ENCODE measurements at places on chromosomes 6 and 20. TPM values are rescaled to one million over a fixed set of nuclear protein-coding genes. Genes with fewer than 3 reads are reported as not detected.
A peak's percentile ranks its signal among the peaks of the same experiment; 100 is the strongest.

- DNase-seq, result no peak
Measured at GRCh38 chr6:70171236-70171635, 131.6 kb downstream of the COL9A1 start.

GRCh38 chr6:45838996-45839395, 176.7 kb downstream of the CLIC5 start:
- no peak for DNase-seq

Gene CST5
- total RNA-seq, result not detected

DNA sequence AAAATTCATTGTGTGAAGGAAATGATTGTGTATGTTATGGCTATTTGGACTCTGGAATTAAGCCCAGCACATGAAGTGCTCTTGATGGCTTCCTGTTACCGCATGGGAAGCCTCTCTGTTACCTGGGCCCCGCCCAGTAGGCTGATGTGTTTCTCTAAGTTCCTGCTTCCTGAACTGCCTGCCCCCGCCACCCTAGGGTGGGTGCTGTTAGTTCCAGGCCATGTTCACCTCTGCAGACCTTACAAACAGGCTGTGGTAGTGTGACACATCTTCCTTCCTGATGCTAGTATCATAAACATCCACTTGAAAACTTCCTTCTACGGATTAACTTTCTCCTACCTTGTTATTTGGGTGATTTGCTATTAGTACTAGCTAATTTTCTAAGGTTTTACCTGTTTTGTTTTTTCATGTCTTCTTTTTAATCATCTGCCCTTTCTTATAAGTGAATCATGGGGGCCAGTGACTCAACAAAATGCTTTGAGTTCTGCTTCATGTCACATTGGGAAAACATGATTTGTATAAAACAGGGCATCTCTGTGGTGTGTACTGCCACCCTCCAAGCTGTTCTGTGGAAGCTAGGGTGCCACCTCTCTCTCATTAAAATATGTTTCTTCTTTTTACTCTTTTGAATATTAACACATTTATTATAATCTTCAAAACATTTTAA, 40.6 kb downstream of the SH3BGRL2 start:
- peak; percentile 58 for DNase-seq

Gene SYNJ2
- 5.7 TPM for total RNA-seq

Gene MGME1
- total RNA-seq, result 10.1 TPM

GRCh38 chr20:21708738-21709534, 3.5 kb downstream of the PAX1 start:
- DNase-seq, result no peak

DNA sequence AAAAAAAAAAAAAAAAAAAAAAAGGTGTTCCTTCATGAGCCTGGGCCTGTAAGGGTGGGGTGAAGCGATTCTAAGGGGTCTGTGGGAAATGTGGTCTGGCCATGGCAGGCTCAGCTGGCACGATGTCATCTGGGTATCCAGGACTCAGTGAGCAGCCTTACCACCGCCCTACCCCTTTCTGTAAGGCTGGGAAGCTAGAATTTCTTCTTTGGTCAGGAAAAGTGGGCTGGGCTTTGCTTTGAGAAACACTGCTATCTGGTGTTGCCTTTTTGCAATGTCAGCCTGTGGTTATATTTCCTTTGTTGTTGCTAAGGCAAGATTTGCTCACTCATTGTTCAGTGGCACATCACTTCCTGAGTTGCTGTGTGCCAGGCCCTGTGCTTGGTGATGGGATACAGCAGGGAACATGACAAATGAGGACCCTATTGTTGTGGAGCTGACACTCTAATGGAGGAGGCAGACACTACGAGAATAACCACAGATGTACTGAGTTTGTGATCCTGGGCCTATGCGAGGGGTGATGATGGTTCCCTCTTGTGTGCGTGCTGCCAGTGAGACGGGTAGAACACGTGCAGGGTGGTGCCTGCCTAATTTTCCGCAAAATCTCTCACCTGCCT, 45.9 kb upstream of the ZNFX1 start:
- DNase-seq, result peak; percentile 65

DNA sequence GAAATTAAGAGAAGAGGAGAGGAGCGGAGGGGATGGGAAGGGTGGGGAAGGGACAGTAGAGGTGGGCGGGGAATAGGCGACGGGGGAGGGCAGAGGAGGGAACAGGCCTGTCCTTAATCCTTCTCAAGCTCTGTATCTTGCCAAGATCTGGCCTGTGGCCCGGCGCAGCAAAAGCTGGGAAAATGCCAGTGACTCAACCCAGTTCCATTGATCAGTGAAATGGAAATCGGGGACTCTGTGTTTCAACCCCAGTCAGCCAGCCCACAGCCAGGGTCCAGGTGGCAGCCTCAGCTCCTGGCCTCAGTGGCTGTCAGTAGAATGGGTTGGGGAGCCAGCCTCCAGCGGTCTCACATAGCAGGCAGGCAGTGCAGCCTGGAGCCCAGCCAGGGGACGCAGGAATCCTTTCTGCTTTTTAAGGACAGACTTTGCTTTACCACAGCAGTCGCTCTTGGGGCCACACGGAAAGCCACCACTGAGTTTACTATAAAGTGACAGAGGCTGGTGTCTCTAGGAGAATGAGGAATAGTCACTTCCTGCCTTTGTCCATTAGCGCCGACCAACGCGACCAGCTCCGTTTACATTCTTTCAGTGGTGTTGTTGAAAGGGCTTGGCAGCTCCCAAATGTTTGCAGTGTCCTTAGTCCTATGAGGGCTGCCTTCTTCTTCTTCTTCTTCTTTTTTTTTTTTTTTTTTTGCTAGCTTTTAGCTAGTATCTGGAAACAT, 128.0 kb downstream of the RIN2 start:
- peak; percentile 82 for DNase-seq

Gene CLVS2
- total RNA-seq, result 0.20 TPM

Gene DNMT3B
- 3.1 TPM for total RNA-seq

Gene IYD
- total RNA-seq, result 0.77 TPM

DNA sequence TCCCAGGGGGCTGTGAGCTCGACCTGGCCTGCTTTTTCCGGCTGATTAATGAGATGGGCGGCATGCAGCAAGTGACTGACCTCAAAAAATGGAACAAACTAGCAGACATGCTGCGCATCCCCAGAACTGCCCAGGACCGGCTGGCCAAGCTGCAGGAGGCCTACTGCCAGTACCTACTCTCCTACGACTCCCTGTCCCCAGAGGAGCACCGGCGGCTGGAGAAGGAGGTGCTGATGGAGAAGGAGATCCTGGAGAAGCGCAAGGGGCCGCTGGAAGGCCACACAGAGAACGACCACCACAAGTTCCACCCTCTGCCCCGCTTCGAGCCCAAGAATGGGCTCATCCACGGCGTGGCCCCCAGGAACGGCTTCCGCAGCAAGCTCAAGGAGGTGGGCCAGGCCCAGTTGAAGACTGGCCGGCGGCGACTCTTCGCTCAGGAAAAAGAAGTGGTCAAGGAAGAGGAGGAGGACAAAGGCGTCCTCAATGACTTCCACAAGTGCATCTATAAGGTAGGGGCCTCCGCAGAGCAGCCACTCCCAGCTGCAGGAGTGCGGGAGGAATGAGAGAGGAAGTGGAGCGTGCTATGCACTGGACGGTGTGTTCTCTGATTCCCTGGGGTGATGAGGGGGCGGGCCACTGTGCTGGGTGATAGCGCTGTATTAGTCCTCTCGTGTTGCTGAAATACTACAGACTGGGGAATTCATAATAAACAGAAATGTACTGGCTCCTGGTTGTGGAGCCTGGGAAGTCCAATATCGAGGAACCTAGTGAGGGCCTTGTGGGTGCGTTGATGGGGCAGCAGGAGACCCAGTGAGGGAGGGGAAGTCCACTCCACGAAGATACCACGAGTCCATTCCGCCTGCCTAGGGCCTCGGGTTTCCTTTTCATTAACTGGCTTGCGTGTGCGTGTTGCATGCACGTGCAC, 161.7 kb downstream of the DTNBP1 start:
- DNase-seq, result no peak

- peak; percentile 86 for DNase-seq
Measured at GRCh38 chr6:93571346-93571745, 152.0 kb upstream of the EPHA7 start.

DNA sequence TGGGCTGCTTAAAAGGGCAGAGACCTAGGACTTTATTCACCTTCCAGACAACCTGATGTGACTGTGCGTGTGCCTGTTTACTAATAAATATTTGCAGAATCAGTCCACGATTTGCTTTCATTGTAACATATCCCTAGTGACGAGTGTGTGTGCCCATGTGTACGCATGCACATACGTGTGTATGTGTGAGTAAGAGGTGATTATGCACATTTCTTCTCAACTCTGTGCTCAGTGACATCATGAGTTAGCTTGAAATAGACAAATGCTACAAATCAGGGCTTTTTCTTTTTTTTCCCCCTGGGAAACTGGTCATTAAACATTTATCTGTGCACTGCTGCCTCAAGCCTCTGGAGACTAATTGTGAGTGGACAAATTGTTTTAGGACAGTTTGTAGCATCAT, 242.6 kb upstream of the SOX4 start:
- DNase-seq, result no peak

Gene PACSIN1
- 0.17 TPM for total RNA-seq

GRCh38 chr6:152554851-152555250, 82.3 kb downstream of the SYNE1 start:
- DNase-seq, result no peak

GRCh38 chr20:52805296-52805571, 166.9 kb upstream of the TSHZ2 start:
- no peak for DNase-seq

GRCh38 chr6:160462116-160462515, 113.9 kb downstream of the SLC22A3 start:
- no peak for DNase-seq

- DNase-seq, result no peak
Measured at GRCh38 chr6:35495258-35496035, 1.4 kb downstream of the TEAD3 start.

Gene CFB
- 255 TPM for total RNA-seq

GRCh38 chr6:19041906-19042305, 654.8 kb downstream of the RNF144B start:
- DNase-seq, result peak; percentile 94

Gene KCNK5
- 22.0 TPM for total RNA-seq

Gene BNIP5
- 0.06 TPM for total RNA-seq

DNA sequence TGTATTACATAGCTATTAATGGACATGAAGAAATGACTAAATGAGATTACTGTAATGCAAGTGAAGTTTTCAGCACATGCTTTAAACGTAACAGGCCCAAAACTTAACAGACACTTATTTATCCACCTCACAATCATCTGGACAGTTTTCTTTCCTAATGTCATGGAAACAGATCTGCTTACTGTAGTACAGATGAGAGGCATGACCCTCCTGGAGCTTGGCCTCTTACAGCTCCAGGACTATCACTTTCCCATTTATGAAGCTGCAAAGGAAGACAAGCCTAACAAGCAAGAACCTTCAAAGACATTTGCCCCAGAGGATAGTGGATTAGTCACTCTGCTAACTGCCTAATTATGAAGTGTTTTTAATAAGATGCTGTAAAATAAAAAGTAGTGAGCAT, 419.3 kb downstream of the PHF3 start:
- DNase-seq, result no peak

- no peak for DNase-seq
Measured at GRCh38 chr6:140697585-140697984, 1323.1 kb upstream of the CITED2 start.

Gene ZSCAN26
- 7.8 TPM for total RNA-seq

- no peak for DNase-seq
Measured at GRCh38 chr6:147970970-147971369, 371.7 kb upstream of the SASH1 start.

GRCh38 chr6:81753711-81754577, 1.5 kb upstream of the TENT5A start:
- peak; percentile 75 for DNase-seq

GRCh38 chr20:17570347-17571152, 675 bp downstream of the DSTN start:
- peak; percentile 85 for DNase-seq

Gene RPS6KA2
- total RNA-seq, result 109 TPM

Gene SAPCD1
- total RNA-seq, result 4.4 TPM

Gene FOXS1
- total RNA-seq, result 2.7 TPM

DNA sequence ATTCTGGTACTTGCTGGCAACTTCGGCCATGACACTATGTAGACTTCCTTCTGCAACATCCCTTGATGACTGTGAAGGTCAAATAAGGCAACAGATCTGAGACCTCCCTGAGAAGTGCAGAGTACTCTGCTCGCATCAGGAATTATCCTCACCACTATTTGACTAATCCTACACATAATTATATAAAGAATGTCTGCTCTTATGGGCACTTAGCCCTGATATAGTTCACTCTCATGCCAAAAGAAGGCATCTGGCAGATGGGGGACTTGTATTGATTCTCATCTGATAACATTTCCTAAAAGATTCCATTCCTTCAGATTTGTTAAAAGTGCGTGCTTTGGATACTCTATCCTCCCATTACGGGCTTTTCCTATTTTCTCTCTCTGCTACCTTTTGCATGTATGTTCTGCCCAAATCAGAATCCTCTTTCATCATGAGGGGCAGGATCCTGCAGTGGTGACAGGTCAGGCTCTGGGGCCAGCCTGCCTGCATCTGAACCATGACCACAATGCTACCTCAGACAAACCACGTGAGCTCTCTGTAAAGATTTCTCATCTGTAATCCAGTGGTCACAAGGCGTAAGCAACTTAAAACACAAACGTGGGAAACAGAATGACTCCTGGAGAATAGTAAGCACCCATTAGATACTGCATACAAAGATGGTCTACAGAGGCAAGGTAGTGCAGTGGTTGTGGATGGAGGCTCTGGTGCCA, 134.0 kb downstream of the GJA10 start:
- DNase-seq, result no peak

DNA sequence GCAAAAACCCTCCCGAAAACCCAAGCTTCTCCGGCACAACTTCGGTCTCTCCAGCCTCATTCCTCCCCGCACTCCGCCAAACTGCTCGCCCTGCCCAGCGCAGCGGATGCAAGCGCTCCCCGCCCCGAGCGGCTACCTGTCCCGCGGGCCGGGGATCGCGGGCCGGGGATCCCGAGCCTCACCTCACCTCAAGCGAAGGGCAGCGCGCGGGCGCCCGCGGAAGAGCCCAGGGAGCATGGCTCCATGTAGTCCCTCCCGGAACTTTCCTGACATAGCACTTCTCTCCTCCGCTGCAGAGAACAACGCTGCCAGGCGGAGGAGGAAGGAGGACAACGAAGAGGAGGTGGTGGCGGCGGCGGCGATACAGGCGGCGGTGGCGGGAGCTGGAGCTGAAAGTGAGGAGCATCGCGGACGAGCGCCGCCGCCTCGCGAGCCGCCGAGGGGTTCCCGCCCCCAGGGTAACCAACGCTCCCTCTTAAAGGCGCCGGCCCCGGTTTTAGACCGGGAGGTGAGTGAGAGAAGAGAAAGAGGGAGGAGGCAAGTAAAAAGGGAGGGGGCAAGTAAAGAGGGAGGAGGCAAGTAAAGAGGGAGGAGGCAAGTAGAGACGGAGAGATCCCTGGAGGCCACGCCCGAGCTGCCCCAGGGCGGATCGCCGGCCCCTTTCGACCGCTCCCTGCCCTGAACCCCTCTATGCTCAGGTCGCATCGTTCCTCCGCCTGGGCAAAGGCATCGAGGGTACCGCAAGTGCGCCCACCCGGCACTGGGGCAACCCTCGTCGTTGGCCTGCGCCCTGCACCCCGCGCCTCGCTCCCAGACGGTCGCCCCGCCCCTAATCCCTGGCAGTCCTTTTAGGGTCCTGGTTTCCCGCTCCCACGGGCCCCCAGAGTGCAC, at the start of gene GPR63:
TSS of gene GPR63 (minus strand) at position 397 of the 891 bp plus-strand sequence. CDS start 37,746 bp downstream, outside the sequence.
- DNase-seq, result peak; percentile 80

Gene BMP7
- 1.7 TPM for total RNA-seq

Gene FAM83B
- 0.86 TPM for total RNA-seq

Measured in lung (tissue), 17 donors.